ENCODE measurements at places on chromosomes 16 and 17.

DNA sequence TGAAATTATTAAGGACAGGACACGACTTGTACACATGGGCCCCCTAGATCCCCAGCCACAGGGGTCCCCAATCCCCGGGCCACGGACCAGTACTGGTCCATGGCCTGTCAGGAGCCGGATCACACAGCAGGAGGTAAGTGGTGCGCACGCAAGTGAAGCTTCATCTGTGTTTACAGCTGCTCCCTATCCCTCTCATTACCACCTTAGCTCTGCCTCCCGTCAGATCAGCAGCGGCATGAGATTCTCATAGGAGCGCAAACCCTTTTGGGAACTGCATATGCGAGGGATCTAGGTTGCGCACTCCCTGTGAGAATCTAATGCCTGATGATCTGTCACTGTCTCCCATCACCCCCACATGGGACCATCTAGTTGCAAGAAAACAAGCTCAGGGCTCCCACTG is 137.8 kb upstream of the ZFHX3 start:
- DNase-seq, result no peak

- DNase-seq, result no peak
These were observed 51.7 kb downstream of the SYNRG start for GRCh38 chr17:37557482-37557881.

GRCh38 chr17:65696739-65697394 is 135.4 kb upstream of the AXIN2 start:
- no peak for DNase-seq

- no peak for DNase-seq
These were observed 22.1 kb upstream of the KDM8 start for GRCh38 chr16:27181019-27181790.

DNA sequence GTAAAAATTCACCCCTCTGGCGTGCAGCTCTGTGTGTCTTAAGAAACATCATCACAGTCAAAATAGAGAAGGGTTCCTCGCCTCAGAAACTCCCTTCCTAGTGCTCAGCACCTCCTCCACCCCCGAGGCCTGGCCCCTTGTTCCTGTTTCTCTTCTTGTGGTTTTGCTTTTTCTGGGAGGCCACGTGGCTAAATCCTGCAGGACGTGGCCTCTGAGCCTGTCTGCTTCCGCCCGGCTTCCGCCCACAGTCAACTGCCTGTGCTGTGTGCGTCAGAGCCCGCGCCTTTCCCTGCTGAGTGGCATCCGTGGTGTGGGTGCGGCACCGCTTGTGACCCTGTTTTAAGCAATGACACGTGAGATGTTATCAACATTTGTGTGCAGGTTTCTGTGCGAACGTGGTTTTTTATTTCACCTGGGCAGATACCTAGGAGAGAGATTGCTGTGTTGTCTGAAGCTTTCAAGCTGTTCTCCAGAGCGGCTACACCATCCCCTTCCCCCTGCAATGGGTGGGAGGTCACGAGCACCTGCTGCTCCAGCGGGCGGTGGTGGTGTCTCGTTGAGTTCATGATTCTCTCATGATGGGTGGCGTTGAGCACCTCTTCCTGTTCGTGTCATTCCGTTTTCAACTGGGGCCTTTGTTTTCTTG is 21.7 kb downstream of the ACSF3 start:
- no peak for DNase-seq

DNA sequence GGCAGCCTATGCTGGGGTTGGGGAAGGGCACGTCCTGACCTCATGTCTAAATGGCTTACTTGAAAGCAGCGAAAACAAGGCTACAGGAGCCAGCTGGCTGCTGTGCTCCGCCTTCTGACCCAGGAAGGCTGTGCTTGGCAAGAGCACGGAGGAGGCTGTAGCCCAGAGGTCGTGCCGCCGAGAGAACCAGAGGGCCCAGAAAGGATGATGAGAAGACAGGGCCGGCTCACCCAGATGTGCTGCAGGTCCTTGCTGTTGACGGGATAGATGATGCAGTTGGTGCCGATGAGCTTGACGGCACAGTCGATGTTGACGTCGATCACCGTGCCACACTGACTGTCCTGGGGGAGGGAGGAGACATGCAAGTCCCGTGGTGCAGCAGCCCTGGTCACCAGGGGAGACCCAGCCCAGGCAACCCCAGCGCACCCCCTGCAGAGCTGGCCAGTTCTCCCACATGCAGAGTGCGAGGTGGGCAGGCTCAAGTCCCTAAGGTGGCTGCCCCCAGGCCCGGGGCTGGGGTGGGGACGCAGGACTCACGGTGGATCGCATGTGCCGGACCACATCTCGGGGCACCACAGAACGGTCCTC is 20.7 kb downstream of the SPHK1 start:
- DNase-seq, result no peak

GRCh38 chr17:8857919-8858318 is 9.6 kb downstream of the PIK3R6 start:
- DNase-seq, result no peak

GRCh38 chr17:61635913-61636432 is 45.0 kb upstream of the NACA2 start:
- no peak for DNase-seq

DNA sequence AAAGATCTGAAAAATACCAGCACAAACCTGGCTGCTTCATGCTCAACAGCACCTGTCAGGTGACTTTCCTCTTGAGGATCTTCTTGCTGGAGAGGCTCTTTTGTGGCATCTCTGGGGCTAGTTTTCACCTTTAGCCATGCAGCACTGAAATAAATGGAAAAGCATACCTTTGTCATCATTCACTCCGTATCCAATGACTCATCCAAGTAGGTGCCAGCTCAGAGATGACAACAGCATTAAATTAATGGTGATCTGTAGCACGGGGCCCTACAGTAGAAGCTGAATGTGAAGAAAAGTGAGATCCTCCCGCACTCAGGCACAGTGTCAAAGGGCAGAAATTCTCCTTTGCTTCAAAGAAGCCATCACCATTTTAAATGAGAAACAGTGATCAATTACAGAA is 32.2 kb downstream of the KIAA0753 start:
- no peak for DNase-seq

DNA sequence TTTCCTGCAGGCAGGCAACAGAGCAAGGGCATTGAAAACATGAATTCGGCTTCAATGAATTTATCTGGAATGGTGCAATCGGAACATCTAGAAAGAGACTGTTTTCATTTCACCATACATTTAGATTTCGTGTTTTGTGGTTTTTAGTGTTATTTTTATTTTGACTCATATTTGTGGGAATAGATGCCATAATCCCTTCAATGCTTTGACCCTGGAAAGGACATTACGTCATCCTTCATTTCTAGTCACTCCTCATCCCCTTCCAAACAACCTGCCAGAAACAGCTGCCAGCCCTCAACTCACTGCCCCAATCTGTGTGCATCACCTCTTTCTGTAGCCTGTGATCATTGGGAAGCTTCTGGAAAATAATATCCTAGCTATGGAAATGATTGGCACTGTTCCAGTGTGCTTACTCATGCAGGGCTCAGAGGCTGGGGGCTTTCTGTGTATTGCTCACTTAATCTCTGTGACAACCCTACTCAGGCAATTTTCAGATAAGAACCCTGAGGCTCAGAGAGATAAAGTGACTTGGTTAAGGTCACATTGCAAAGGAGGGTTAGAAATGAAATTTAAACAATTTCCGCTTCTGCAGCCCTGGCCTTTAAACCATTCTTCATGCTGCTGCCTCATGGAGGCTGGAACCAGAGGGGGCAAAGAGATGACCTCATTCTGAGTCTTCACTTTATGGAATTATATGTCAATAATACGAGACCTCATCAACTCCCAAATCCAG is 9.5 kb upstream of the KSR1 start:
- no peak for DNase-seq

Measured in activated CD4-positive, CD25-positive, alpha-beta regulatory T cell (primary cell).